Lung microvascular endothelial cell (primary cell): ENCODE measurements at places on chromosomes 6 and 20. TPM values are rescaled to one million over a fixed set of nuclear protein-coding genes. Genes with fewer than 3 reads are reported as not detected.

Gene COL10A1
- total RNA-seq: not detected in 2 replicates

- DNase-seq: peak; percentile 30
These were observed 1.3 kb upstream of the VNN1 start for GRCh38 chr6:132715204-132715603.

GRCh38 chr6:150056916-150057315 is 12.0 kb downstream of the ULBP3 start:
- DNase-seq: no peak

GRCh38 chr6:3788408-3789017 is 37.0 kb upstream of the PXDC1 start:
- DNase-seq: peak; percentile 55

GRCh38 chr20:20463933-20464374 is 96.0 kb downstream of the INSM1 start:
- no peak for DNase-seq

DNA sequence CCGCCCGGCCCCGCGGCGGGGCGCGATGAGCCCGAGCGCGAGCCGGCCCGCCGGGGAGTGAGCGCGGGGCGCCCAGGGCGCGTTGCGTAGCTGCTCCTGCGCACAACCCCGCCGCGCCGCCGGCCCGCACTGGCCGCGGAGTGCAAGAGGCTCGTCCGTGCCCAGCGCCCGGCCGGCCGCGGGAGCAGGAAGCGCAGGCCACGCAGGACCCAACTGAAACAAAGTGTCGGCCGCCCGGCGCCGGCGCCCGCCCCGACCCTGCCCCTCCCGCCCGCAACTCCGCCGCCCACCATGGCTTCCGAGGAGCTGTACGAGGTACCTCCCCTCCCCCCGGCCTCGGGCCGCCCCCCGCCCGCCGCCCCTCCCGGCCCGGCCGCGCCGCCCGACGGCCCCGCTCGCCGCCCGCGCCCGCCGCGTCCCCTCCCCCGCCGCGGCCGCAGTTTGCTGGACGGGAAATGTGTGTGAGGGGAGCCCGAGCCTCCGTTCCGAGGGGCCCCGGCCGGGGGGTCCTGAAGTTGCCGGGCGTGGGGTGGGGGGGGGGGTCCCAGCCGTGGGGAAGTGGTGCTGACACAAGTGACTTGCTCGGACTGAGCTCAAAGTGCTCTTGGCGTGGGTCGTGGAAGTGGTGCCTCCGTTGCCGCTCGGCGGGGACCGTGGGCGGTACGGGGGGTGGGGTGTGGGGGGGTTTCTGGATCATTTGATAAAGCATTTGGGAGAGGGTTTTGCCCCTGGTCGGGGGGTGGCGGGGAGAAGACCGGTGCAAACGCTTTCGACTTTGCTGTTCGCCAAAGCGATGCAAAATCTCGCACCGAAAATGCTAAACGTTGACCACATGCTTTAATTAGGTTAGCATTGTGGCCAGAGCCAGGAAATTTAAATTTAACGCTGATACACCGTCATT is 539 bp downstream of the CDYL start:
- peak; percentile 59 for DNase-seq

Gene FNDC1
- total RNA-seq: not detected in 2 replicates

DNA sequence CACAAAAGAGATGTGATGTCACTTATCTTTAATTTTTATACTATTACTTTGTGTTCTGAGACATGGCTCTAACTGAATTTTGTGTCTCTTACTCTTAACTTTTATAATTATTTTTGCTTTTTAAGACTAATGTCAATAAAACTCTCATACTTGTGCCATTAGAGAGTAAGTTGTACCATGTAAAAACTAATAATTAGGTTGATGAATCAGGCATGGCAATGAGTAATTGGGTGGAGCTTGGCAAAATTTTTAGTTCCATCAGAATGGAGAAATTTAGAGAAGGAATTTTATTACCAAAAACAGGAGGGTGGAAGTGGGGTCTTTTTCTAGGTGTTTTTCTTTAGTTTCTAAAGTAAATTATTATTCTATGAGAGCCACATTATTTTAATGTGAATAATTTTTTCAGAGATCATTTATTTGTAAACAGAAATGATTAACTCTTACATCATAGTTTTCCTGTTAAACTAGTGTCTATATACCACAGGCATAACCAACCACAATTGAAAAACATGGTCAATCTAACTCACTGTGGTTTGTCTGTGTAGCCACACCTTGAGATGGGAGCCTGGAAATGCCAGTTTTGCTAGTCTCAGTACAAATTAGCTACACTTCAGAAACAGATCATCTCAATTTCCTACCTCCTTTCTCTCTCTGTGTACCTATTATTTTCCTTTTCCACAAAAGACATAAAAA is 51.8 kb downstream of the ELOVL4 start:
- no peak for DNase-seq

- peak; percentile 39 for DNase-seq
These were observed 32.5 kb upstream of the DLGAP4 start for GRCh38 chr20:36273414-36274180.

DNA sequence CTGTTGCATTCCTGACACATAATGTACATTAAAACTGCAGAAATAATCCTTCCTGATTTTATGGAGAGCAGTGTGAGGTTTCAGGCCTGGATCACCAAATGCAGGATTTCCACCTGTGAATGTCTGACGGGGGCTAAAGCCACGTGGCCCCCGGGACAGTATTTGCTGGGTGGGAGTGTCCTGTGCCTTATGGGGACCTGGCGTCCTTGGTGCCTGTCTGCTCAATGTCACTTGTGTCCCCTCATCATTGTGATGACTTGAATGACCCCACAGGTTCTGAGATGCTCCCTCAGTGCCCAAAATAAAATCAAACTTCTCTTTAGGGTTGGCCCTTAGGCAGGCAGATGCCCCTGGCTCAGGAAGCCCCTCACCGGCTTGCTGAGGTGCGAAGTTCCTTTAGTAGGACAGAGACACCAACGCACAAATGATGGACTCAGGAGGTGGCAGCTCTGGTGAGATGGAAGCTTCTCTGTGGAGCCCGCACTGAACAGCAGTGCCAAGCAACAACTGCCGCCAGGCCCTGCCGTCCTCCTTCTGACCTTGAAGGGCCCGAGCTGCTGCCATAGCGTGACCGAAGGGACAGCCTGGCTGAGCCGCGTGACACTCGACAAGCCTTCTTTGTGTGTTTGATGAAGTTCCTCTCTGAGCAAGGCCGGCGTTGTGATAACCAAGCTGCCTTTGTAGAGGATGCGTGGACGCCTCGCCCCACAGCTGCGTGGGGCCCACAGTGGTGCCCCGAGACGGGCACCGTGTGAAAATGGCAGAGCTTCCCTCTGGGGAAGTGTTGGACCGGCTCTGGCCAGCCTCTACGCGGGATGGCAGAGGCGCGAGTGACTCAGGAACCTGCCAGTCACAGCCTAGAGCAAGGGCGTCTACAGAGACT is 30.9 kb downstream of the FRMD1 start:
- DNase-seq: no peak

Gene ENPP1
- 0.22 and 0.40 TPM in 2 replicates for total RNA-seq

GRCh38 chr6:39980839-39981580 is 46.7 kb upstream of the MOCS1 start:
- DNase-seq: peak; percentile 64

DNA sequence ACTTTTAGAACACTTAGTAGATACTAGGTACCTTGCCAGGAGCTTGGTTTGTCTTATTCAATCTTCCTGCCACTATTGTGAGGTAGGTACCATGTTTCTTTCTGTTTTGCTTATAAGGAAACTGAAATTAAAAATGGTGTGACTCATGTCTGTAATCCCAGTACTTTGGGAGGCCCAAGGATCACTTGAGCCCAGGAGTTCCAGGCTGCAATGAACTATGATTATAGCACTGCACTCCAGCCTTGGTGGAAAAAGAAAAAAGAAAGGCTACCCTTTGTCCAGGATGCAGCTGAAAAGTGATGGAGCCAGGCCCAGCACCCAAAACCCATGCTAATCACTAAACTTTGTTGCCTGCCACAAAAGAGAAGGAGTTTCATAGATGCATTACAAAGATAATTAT is 34.1 kb upstream of the LAMA4 start:
- DNase-seq: no peak

DNA sequence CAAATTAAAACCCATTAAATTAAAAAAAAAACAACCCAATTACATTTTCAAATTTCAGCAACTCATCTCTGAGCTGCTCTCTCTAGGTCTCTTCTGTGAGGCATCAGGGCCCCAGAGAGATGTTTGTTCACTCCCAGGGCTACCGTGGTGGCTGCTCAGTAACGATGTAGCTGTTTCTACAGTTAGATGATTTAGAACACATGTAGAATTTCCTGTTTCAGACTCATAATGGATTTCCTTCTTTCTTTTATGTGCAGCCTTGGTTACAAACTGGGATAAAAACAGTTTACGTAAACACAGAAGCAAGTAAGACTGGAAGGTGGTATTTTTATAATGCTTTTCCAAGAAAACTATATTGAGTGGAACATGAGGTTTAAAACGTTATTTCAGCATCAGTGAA is 116.1 kb upstream of the CCN2 start:
- peak; percentile 31 for DNase-seq

GRCh38 chr20:16861708-16862107 is 113.5 kb downstream of the OTOR start:
- no peak for DNase-seq

GRCh38 chr20:9503526-9504245 is 10.7 kb upstream of the LAMP5 start:
- no peak for DNase-seq

Gene B3GAT2
- not detected in 2 replicates for total RNA-seq

GRCh38 chr6:24249926-24250325 is 107.9 kb downstream of the DCDC2 start:
- DNase-seq: no peak

GRCh38 chr6:31821301-31822035 is 6.1 kb upstream of the HSPA1B start:
- peak; percentile 49 for DNase-seq
